ENCODE measurements at places on chromosomes 11 and 22.

- no peak for DNase-seq
Observed at GRCh38 chr11:44870615-44871176, 80.0 kb downstream of the TP53I11 start.

DNA sequence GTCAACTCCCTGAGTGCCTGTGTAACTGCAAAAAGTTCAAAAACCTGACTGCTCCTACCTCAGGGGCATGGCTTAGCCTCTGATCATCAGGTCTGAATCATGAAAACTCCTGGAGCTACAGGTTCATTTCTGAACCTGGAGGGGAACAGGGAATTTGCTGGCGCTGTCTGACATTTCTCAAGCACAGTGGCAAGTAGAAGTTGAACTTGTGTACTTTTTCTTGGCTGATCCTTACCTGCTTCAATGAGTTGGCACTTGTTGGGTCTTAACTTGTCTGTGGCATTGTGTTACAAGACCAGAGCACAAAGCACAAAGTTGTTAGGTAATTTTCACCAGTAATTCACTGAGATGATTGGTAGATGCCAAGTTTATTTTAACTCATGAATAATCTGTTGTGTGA lies 3.3 kb downstream of the TMEM109 start:
- no peak for DNase-seq

DNA sequence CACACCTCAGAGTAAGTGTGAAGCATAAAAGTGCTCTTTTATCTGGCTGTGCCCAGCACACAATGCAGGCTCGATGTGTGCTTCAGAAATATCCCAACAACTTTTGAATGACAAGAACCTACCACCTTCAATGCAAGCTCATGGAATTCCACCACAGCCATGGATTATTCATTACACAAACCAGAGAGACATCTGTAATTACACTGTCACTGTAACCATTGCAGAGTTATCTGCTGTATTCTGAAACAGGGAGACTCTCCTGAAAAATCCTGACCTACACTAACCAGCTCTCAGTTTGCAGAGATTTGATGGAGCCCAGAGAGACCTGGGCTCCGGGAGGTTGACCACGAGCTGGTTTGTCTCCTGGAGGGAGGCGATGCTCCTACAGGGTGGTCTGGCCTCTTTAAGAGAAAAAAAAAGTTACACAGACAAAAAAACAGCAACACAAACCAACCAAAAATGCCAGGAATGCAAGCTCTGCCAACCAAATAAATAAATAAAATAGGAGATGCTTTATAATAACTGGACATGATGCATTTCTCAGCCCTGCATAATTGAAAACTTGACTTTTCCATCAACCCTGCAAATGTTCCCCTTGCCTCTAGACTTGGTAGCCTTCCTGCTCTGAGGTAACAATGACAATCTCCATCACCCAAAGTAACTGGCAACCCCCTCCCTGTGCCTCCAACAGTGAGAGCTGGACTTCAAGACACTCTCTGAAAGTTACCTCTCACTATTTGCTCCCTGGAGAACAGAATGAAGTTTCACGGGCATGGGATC lies 69.7 kb downstream of the ETS1 start:
- DNase-seq, result no peak

- no peak for DNase-seq
Observed at GRCh38 chr11:623999-624704, 603 bp downstream of the CDHR5 start.

DNA sequence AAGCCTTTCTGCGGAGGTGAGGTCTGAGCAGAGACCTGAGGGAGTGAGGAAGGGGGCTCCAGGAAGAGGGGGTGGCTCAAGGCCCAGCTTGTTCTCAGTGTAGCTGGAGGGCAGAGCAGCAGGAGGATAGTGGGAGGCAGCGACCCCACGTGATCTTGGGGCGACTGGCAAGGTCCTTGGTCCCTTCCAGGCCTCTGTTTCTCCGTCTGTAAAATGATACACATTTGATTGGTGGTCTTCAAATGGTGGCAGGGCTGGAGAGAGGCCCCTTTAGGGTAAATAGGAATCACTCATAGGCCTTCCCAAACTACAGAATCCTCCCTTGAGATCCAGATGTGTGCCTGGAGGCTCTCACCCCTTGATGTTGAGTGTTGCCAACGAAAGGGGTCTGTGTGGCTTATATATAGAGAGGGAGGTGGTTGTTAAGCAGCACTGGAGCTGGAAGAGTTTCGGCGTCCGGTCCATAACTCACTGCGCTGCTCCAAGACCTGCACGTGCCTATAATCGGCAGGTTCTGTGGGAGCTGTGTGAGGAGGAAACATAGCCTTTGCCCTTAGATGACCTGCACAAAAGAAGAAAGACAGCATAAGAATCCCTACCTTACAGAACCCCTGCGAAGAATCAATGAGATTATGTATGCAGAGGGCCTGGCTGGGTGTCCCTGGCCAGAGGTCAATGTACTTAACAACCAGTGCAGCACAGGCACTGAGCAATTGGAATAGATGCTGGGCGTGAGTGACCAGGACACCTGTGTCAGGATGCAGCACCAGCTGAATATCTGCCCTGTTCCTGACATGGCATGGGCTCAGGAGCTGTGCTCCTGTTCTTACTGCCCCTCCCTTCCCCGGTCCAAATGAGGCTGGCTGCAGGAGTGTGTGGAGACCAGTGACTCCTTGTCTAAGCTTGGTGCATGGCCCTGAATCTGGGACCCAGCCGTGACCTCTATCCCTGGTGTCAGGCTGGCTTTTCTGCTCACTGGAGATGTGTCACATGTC lies 28.7 kb downstream of the OTOG start:
- DNase-seq, result no peak

GRCh38 chr22:50140615-50141014 lies 29.9 kb upstream of the PANX2 start:
- no peak for DNase-seq

DNA sequence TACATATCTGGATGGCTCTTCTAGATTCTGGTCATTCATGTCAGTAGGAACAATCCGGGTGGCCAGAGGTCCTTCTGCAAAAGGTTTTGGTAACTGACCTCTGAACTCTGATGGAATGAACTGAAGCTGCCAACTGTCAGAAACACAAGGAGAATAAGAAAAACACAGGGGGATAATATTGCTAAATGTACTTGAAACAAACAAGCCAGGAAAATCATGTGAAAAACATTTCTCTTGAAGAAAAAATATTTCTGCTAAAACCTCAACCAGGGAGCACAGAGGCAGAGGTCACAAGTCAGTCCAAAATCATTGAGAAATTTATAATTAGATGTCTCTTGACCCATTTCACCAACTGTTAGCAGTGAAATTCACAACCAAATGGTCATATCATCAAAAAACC lies 35.2 kb downstream of the ALG9 start:
- DNase-seq, result no peak

GRCh38 chr22:19844377-19845053 lies 10.2 kb downstream of the GNB1L start:
- no peak for DNase-seq

DNA sequence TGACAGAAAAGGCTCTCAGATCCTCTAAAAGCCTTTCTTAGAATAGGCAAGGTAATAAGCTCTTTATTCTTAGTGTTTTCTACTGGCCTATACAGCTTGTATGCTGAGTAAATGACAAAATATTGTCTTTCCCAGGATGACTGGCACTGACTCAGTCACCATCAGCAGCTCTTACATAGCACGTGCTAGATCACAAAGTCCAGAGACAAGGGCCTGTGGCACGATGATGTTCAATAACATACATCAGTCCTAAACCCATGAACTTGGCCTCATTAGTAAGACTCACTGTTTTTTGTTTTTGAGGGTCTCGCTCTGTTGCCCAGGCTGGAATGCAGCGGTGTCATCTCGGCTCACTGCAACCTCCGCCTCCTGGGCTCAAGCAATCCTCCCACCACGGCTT lies 42.7 kb downstream of the CELF1 start:
- no peak for DNase-seq

DNA sequence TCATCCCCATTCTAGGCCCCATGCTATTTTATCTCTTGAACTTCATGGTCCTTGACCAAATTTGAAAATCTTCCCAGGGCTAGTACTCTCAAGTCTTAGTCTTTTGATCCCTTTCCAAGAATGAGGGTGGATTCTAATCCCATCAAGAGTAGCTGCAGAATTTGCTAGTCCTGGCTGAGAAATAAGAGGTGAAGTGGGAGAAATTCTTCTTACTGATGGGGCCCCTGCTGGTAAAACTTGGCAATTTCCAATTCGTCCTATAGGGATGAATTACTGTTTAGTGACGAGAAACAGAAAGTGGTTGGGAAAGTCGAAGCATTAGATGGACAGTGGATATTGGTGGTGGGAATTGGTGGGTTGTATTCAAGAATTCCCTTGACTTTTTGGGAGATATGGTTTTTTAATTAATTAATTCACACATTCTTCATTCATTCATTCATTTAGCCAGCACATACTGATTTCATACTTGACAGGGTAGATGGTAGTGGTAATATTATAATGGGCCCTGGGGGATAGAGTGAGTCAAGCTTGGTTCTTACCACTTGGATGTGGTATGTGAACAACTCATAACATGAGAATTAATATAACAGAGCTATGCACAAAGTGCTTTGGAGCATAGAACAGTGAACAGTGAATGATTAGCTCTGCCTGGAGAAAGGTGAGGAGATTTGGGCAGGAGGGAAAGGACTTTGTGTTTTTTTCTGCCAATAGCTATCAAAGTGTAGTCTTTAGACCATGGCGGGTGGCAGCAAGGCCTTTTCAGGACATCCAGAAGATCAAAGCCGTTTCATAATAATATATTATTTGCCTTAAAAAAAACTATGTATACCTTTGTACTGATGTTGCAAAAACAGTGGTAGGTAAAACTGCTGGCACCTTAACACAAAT lies 103.8 kb downstream of the STIM1 start:
- DNase-seq, result no peak

DNA sequence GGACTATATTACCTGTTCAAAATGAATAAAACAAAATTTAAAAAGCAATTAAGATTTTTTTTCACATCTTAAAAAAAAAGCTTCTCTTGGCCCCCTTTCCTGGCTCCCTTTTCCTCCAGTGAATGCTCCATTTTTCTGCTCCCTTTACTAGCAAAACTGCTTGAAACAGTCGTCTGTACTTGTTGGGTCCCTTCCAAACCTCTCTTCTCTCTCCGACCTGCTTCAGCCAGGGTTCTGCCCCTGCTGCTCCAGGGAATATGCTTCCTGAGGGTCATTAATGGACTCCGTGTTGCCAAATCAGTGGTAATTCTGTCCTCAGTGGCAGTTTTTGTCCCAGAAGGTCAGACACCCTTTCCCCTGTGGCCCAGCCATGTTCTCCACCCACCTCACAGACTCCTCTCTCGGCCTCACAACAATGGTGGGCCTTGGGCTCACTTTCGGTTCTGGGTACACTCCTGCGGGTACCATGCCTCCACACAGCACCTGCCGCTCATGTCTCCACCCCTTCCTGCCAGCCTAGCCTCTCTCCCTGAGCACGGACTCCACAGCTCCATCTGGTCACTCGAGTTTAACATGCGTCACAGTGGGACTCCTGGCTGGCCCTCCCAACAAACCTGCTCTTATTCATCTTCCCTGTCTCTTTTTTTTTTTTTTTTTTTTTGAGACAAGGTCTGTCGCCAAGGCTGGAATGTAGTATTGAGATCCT lies 7.8 kb upstream of the POLR3H start:
- DNase-seq, result no peak

- no peak for DNase-seq
Observed at GRCh38 chr22:48042621-48043395, 1280.4 kb downstream of the TBC1D22A start.

DNA sequence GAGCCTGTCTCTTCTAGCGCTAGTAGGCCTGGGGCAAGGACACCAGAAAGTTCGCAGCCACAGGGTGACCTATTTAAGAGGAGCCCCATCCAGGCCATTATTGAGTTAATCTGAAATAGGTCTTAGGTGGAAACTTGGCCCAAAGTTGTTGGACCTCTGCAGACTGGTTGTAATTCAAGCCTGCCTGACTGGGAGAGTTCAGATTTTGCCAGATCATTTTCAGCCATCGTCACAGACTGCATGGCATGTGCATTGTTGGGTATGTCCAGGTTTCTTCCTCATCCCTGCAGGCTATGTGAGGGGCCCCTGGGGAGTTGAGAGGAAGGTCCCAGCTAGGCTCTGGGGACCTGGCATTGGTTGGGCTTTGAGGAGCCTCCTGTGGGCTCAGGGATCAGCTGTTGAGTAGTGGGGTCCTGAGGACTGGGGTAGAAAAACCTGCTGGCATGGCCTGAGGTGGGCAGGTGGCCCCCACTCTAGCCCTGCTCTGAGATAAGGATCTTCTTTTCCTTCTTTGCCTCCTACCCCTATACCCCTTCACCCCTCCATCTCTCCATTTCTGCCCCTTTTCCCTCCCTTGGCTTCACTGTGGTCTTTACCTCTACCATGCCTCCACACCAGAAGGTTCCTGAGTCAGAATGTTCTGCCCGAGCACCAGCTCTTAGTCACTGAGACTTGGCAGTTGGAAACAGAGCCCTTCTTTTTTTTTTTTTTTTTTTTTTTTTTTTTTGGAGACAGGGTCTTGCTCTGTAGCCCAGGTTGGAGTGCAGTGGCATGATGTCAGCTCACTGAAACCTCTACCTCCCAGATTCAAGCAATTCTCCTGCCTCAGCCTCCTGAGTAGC lies 112.7 kb downstream of the MORC2 start:
- no peak for DNase-seq

GRCh38 chr11:112401036-112401769 lies 140.5 kb upstream of the PLET1 start:
- DNase-seq, result peak; percentile 18

GRCh38 chr11:44306918-44307244 lies 3.1 kb downstream of the ALX4 start:
- no peak for DNase-seq

DNA sequence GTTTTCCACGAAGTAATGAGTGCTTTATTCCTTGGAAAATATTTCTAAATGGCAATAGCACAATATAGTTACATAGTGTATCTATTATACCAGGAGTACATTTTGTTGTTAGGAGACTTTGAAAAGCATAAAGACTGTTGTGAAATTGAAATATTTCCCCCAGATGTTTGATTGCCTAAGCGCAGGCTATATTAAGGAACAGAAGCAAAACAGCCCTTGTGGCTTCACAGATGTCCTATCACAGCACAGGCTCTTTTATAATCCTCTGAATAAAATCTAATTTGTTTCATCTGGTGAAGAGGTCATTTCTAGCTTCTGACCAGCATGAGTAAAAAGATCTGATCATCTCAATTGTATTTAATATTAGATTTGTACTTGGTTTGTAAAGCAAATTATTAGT lies 48.2 kb downstream of the BSX start:
- DNase-seq, result no peak

GRCh38 chr11:128379587-128380580 lies 207.5 kb downstream of the ETS1 start:
- DNase-seq, result no peak

DNA sequence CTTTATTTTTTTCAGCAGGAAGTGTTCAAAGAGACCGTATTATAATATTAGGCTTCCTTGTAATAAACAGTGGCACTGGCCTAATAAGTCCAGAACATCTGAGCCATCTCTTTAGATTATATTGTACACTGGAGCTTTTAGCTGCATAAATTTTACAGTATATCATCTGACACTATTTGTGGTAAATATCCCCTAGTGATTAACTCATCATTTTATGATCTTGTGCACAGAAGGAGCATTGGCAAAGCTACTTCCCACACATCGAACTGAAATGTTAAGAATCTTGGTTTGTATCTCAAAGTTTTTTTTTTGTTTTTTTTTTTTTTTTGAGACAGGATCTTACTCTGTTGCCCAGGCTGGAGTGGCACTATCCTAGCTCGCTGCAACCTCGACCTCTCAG lies 162.7 kb downstream of the HIPK3 start:
- no peak for DNase-seq
